ENCODE measurements at places on chromosomes 7 and 10.

GRCh38 chr7:738723-739454, 11.8 kb upstream of the PRKAR1B start:
- no peak for DNase-seq

DNA sequence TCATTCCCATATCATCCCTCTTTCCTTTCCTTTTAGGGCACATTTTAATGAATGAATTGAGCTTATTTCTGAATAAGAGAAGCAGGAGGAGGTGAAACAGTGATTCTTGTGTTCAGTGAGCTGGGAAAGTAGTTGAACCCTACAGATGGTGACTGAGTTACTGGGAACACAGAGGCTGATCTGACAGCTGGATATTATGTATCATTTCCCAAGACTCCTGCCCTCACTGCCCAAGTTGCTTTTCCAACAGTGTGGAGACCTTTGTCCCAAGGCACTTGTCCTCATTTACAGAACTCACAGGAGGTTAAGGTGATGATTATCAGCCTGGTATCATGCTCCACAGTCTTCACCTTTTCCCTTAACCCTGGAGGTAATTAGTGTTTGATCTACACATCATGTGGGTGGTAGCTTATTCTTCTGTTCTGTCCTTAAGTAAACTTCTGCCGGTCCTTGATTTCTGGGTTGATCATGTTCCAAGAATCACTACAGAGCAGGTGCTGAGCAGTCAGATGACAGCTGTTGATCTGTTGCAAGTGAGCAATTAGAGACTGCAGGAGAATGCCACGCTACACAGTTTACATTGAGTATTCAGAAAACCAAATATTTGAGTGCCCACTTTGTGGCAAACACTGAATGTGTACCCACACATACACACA, 2.6 kb downstream of the PRLHR start:
- DNase-seq, result no peak

DNA sequence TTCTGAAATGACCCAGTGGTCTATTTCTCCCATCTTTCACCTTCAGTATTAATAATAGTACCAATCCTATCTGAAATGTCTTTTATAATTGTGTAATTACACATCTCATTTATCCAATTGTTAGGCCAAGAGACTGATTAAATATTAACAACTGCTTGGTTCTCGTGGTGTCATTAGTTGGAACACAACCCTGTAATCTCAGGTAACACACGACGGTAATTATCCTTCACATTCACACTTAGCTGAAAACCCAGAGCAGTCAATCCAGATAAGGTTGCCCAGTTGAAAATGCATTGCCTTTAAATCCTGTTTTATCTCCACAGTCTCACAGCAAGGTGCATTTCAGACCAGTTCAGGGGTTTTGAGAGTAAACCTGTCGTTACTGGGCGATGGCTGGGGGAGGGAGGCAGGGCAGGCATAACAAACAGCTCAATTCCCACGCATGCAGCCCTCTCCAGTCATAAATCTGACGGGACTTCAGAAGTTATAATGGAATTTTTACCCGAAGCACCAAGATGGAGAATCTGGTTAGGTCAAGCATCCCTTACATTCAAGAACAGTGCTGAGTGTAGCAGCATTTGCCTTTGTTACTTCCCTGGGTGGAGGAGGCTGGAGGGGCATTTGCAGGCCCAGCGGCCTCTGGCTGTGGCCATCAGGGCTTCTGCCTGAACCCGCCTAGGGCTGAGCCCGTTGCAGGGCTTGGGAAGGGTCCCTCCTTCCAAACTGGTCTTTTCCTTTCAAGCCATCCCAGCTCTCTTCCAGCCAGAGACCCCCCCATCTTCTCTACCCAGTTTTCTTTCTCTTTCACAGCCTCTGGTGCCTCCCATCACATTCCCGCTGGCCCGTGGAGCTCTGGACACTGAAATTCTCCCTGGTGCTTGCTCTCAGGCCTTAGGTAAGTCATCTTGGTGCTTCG, 201.0 kb upstream of the LYZL2 start:
- DNase-seq, result no peak

DNA sequence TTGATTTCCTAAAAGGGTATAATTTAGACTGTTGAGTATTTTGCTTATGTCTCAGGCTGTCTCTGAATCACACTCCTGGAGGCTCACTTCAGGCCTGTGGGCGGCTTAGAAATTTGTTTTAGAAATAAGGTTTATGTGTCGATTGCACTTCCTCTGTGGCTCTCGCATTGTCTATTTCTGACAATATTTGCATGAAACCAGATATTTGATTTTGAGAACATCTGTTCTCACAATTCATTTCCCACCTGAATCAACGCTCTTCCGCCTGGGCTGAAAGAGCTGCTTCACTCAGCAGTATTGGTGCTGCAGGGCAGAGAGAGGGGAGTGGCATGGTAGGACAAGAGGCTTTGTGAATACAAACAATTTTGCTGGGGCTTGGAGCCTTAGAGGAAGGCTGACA, 262.0 kb downstream of the ADRA2A start:
- DNase-seq, result no peak
